ENCODE measurements at places on chromosomes 11 and 22.
A peak's percentile ranks its signal among the peaks of the same experiment; 100 is the strongest.

- DNase-seq = no peak
These were observed 1430.7 kb downstream of the BRD1 start for GRCh38 chr22:48396785-48397530.

DNA sequence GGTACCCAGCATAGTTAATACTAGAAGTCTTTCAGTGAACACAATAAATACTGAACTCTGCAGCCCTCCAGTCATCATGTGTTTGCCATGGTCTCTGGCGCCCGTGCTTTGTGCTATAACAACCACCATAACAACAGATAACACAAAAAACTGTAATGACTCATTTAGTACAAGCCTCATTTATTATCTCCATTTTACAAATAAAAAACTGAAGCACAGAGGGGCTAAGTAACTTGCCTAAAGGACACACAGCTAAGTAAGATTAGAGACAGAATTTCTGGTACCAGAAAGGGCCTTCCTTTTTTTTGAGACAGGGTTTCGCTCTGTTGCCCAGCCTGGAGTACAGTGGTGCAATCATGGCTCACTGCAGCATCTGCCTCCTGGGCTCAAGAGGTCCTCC lies 19.5 kb downstream of the RBFOX2 start:
- no peak for DNase-seq

- DNase-seq = no peak
These were observed 31.2 kb upstream of the ETS1 start for GRCh38 chr11:128618603-128619002.

DNA sequence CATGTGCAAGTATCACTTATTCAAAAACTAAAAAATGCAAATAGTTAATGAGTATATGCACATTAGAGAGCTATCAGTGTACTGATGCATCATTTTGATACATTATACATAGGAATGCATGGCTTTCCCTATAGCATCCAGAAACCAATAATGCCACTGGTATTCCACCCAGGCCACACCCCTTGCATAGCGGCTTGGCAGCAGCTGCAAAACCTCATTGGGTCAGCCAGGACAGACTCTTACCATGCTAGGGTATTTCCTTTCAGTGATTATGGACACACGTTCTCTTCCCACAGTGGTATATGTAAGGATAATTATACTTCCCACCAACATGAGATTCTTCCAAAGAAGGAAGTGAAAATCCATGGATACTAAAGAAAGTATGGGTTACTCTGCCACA lies 145.9 kb upstream of the PITPNB start:
- no peak for DNase-seq

DNA sequence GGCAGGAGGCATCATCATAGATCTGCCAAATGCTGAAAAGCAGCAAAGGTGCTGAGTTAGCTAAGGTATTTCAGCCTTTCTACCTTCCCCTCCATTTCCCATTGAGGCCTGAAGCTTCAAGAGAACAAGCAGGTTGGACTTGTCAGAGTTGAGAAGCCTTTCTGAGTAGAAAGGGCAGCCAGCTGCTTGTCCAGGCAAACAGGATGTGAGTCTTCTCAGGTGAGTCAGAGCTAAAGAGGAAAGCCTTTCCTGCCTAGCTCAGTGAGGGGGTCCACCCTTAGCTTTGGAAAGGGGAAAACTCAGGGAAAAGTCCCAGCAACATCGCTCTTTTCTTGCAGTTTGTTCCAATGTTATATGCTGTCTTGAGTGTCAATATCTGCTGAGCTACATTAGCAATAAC lies 13.2 kb upstream of the MPZL2 start:
- DNase-seq = no peak

- DNase-seq = no peak
These were observed 56.7 kb upstream of the NUP160 start for GRCh38 chr11:47904808-47905207.

- no peak for DNase-seq
These were observed 81.6 kb downstream of the PDHX start for GRCh38 chr11:34997952-34998528.

- DNase-seq = no peak
These were observed 102.1 kb downstream of the NECTIN1 start for GRCh38 chr11:119626871-119627270.

DNA sequence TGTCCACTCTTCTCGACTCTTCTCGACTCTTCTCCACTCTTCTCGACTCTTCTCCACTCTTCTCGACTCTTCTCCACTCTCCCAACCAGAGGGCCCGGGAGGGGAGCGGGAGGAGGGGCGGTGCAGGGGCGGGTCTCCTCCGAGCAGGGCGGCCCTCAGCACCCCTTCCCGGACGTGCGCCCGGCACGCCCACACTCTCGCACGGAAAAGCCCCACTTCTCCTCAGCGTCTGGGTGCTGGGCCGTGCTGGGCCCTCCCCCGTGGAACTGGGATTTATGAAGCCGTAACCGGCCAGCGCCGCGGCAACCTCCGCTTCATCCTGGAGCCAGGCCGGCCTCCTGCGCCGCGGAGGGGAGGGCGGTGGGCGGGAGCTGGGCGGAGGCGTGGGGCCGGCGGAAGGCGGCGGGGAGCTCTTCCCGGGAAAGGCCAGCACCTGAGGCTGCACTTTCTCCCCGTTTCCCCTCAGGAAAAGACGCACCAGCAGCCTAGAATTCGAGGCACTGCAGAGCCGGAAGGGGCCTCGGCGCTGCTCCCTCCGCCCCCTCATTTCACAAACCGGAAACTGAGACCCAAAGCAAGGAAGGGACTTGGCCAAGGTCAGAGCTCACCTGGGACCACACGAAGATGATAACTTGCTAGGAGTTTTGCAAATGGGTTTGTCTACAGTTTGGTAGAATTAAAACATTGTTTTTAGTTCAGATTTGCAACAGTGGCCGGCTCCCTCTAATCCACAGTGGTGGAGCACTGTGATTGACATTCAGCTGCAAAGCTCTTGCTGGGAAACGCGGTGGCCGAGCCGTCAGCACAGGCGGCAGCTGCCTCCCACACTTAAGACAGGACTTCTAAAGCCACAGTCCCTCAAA lies 31.6 kb upstream of the JAM3 start:
- DNase-seq = peak; percentile 69

- DNase-seq = no peak
These were observed 5.1 kb upstream of the INTS4 start for GRCh38 chr11:77999446-78000030.

DNA sequence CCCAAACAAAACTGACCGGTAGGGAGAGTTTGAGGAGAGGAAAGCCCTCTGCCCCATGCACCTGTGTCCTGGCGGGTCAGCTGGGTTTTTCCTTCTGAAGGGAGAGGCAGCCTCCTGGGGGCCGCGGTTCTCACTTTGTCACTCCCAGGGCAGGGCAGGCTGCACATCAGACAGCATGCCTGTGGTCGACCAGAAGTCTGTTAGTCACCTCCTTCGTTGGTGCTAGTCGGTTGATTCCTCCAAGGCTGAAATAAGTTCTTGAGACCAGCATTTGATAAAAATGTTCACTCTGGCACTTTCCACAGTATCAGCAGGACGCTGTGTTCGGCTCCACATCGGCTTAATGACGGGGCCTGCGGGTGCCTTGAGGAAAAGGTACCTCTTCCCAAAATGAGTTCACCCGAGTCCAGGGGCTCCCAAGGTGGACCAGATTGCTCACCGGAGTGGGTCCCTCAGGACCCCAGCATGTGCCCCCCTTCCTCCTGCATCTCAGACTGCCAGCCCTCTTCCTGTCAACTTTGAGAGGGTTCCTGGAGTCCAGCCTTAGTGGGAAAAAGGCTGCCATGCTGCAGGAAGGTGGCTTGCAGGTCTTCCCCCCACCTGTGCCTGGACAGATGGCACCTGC lies 373.7 kb upstream of the B3GAT1 start:
- no peak for DNase-seq

DNA sequence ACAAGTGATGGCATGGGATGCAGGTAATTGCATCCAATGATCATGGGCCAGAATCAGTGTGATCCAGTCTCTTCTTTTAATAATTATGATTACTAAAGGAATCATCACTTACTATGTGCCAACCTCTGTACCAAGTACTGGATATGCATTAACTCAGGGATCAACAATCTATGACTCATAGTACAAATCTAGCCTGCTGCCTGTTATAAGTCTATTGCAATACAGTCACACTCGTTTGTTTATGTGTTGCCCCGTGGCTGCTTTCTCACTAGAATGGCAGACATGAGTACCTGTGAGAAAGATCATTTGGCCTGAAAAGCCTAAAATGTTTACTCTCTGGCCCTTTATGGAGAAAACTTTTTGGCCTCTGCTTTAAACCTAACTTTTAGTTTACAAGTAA lies 45.0 kb downstream of the OR6Q1 start:
- DNase-seq = no peak

DNA sequence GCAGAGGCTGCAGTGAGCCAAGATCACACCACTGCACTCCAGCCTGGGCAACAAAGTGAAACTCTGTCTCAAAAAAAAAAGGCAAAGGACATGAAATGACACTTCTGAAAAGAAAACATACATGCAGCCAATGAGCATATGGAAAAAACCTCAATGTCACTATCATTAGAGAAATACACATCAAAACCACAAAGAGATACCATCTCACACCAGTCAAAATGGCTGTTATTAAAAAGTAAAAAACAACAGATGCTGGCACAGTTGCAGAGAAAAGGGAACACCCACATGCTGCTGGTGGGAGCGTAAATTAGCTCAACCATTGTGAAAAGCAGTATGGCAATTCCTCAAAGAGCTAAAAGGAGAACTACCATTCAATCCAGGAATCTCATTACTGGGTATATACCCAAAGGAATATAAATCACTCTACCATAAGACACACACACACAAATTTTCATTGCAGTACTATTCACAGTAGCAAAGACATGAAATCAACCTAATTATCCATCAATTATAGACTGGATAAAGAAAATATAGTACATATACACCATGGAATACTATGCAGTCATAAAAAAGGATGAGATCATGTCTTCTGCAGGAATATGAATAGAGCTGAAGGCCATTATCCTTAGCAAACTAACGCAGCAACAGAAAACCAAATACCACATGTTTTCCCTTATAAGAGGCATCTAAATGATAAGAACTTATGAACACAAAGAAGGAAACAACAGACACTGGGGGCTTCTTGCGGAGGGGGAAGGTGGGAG lies 15.7 kb upstream of the C11orf58 start:
- no peak for DNase-seq

- DNase-seq = no peak
These were observed 278.4 kb upstream of the PDGFD start for GRCh38 chr11:104442321-104442720.

DNA sequence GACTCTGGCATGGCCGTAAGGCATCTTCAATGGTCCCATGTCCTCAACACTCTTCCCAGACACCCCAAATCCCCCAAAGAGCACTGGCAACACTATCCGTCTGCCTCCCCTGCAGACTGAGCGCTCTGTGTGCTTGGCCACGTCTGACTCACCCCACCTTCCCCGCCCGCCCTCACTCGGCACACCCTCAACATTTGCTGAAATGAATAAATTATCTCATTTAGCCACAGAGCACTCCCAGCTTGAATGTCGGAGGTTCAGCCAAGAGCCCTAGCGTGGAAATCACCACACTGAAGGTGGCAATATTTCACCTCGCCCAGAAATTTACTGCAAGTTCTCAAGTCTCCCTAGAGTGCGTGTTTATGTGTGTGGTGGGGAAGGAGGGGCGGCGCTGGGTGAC lies 46.6 kb upstream of the TCF20 start:
- no peak for DNase-seq

GRCh38 chr11:117193130-117194020 lies 5.8 kb upstream of the TAGLN start:
- peak; percentile 42 for DNase-seq

DNA sequence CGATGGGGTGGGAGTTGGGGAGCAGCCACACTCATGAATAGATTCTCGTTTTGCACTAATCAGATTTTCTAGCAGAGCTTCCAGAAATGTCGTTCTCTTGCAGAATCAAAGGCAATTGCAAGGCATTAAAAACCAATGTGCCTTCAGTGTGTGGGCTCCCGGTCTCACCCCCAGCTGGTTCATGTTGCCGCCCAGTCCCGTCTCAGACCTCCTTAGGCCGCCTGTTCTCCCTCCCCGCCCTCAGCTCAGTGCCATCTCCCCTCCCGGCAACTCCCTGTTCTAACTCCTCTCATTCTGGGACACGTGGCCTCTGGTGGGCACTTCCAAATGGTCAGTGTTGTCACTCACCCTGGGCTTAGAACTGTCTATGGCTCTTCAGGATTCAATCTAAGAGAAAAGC lies 42.5 kb upstream of the SMIM38 start:
- no peak for DNase-seq

GRCh38 chr22:30288419-30289140 lies 725 bp downstream of the CASTOR1 start:
- DNase-seq = no peak

GRCh38 chr11:119709638-119710346 lies 19.2 kb downstream of the NECTIN1 start:
- DNase-seq = no peak

DNA sequence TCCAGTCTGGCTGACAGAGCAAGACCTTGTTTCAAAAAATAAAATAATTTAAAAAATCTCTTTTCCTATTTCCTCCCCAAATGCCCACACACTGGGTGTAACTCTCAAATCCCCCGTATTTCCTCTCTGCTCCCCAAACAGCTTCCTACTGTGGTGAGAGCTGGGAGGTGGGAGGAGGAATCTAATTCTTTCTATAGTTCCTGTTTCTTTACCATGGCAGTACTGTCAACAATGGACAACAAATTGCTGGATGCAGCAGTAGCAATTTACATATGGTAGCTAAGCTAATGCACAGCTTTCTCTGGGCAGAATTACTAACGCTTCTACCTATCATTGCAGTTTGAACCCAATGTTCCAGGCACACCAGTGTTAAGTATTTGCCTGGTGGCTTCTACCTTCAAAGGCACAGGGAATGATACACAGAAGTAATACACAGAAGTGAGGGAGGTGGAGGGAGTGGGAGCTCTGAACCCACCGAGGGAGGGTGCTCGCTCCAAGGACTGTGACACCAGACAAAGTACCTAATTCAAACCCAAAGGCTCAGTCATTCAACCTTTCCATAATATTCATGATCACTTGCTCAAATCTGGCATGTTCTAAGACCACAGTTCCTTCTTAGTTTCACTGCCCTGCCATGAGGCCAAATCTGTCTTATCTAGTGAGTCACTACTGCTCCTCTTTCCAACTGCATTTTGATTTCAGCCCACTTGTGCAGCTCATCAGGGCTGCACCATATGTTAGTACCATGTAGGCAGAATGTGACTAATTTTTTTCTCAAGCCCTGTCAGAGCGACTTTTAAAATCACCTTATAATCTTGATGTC lies 37.9 kb downstream of the CELF1 start:
- no peak for DNase-seq

GRCh38 chr11:117376517-117376916 lies 48.9 kb downstream of the CEP164 start:
- DNase-seq = no peak

DNA sequence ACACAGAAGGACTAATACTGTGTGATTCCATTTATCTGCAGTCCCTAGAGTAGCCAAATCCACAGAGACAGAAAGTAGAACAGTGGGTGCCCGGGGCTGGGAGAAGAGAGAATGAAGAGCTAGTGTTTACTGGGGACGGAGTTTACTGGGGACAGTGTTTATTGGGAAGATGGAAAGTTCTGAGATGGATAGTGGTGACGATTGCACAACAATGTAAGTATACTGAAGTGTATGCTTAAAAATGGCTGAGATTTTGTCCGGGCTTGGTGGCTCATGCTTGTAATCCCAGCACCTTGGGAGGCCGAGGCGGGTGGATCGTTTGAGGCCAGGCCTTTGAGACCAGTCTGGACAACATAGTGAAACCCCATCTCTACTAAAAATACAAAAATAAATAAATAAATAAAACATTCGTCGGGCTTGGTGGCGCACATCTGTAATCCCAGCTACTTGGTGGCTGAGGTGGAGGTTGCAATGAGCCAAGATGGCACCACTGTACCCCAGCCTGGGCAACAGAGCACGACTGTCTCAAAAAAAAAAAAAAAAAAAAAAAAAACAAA lies 132.4 kb downstream of the CTTN start:
- peak; percentile 5 for DNase-seq
